ENCODE measurements at places on chromosomes 2 and 18.

GRCh38 chr2:45884126-45884525, 232.7 kb downstream of the PRKCE start:
- no peak for DNase-seq

- DNase-seq = no peak
These were observed 76.6 kb upstream of the FAM237A start for GRCh38 chr2:206565666-206566065.

DNA sequence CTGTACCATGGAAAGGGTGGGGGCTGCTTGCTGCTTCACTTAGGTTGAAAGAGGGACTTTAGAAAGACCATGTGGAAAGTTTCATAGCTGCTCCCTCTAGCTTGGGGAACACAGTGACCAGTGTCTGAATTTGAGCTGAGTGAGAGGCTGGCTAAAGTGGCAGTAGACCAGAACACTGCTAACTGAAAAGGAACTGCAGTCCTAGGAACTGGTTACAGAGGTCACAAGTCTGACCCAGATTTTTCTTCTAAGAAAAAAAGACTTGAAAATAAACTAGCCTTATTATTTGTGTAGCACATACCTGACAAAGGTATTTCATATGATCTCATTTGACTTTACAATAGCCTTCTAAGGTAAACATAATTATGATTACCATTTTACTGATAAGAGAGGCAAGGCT, 153.6 kb downstream of the FSHR start:
- DNase-seq = no peak

GRCh38 chr2:121128741-121129659, 156.0 kb downstream of the TFCP2L1 start:
- peak; percentile 30 for DNase-seq

DNA sequence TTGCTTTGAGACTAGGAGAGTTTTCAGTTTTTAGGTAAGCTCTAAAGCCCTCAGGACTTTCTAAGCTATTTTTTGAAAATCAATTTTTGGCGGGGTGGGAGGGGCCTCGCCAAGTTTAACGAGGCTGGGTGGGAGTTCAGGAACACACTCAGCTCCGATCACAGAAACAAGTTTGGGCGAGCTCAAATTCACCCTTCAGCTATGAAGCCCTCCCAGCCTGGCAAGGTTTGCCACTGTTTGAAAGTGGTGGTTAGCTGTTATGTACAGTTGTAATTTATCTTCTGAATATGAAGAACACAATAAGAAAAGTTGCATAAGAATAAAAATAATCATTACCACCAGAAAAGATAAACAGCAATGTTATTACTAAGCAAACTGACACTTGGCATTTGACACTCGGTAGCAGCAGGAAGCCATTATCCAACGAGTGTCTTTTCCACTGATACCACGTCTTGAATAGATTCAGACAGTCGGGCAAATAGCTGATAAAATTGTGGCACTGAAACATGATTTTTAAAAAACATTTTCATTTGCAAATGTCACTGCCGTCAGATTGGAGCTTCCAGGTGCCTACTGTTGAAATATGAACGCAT, 59.8 kb downstream of the KCTD1 start:
- no peak for DNase-seq

- DNase-seq = no peak
These were observed 340.1 kb downstream of the ARHGAP15 start for GRCh38 chr2:143469323-143469722.

DNA sequence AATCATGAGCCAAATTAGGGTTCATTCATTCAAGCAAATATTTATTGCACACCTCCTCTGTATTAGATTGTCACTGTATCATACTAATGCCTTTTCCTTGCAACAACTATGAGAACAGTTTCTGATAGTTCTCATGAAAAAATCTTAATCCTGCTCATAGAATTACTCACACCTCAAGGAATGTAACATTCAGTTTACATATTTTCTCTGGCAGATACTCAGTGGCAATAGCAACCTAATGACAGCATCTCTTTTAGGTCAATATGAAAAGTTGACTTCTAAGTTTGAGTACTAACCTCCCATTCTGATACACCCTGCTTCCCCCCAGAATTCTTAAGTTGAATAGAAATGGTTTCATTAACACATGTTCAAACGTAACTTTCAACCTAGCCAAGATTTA, 132.0 kb downstream of the VWC2L start:
- no peak for DNase-seq

DNA sequence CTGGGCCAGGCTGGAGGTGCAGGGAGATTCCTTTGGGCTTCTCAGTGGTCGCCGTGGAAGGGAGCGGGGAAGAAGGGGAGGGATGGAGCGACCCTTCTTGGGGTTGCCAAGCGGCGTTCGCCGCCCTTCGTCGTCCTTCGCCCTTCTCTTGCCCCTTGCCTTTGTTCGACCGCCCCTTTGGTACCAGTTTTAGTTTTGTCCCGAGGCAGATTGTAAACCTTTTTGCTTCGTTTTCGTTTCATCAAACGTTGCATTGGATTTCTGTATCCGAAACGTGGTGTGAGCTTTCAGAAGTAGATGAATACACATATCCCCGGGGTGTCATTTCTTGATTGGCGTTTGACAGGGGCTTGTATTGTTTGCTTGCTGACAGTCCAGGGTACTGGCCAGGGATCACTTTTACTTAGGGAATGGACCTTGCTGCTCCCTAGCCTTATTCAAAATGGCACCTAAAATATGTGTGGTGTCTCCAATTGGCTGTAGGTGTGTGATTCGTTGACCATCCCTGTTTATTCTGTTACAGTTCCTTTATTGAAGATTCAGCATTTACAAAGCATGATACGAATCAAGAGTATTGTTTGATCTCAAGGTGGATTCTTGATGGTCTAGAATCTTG, 788 bp downstream of the USP14 start:
- DNase-seq = peak; percentile 17

- no peak for DNase-seq
These were observed 129.2 kb downstream of the RBMS1 start for GRCh38 chr2:160364364-160364763.

- DNase-seq = peak; percentile 16
These were observed 81.7 kb downstream of the BCL2L11 start for GRCh38 chr2:111202266-111203040.

DNA sequence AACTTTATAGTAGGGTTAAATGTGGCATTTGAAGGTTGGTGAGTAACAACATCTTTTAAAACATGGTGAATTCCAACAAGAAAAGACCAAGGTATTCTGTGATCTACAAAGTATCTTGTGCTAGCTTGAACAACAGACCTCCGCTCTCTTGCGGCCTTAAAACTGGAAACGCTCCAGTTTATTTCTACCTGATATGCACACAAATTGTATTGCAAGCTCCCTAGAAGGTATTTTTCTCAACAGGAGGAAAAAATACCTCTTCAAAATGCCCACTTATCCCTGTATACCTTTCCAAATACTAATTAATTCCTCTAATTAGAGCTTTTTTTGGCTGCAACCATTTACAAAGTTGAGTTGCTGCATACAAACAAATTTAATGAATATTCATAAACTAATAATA, 69.5 kb downstream of the KCNH7 start:
- DNase-seq = no peak

GRCh38 chr2:186486651-186487647, 889 bp downstream of the ZC3H15 start:
- peak; percentile 11 for DNase-seq

GRCh38 chr2:95314964-95315611, 17.9 kb downstream of the KCNIP3 start:
- no peak for DNase-seq

DNA sequence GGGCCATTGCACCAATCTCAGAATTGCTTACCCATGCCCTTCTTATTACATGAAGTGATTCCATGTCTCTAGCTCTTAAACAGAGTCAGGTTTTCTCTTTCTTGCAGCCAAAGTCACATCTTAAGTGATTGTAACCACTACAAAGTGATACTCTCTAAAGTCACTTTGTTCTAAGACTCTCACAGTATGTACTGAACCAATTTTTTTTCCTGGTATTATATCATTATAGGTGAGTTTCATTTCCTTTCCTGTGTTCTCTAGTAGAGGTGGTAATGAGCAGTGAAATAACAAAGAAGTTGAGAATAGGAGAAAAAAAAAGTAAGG, 66.3 kb upstream of the DARS1 start:
- peak; percentile 64 for DNase-seq

- DNase-seq = no peak
These were observed 25.6 kb upstream of the PRLH start for GRCh38 chr2:237540823-237541222.

DNA sequence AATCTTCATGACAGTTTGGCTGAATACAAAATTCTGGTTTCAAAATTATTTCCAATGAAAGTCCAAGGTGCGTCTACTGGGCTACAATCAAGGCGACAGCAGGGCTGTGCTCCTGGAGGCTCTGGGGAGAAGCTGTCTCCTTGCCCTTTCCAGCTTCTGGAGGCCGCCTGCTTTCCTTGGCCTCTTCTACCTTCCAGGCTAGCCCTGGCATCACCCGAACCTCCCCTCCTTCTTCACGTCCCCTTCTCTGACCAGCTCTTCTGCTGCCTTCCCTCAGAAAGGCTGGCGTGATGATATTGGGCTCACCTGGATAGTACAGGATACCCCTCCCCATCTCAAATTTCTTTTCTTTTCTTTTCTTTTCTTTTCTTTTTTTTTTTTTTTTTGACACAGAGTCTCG, 115.5 kb downstream of the KCNF1 start:
- no peak for DNase-seq

GRCh38 chr2:143474586-143474985, 345.4 kb downstream of the ARHGAP15 start:
- no peak for DNase-seq

DNA sequence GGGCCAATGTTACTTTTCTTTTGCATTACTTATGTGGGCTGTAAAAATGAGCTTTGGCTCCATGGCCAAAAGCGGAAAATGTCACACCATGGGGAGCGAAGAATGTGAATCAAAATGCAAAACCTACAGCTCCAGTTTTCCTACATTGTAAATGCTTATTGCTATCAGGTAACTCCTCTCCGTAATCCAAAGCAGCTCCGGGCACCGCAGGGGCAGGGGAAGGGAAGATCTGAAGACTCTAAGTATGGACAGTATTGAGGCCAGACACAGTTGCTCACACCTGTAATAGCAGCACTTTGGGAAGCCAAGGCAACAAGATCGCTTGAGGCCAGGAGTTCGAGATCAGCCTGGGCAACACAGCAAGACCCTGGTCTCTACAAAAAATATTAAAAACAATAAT, 7.1 kb upstream of the AGFG1 start:
- no peak for DNase-seq

- DNase-seq = peak; percentile 40
These were observed 125.8 kb upstream of the HNMT start for GRCh38 chr2:137838255-137839092.

- DNase-seq = no peak
These were observed 2.5 kb downstream of the ADI1 start for GRCh38 chr2:3516831-3517230.

GRCh38 chr18:64090876-64091275, 58.0 kb downstream of the LINC00305 start:
- no peak for DNase-seq

DNA sequence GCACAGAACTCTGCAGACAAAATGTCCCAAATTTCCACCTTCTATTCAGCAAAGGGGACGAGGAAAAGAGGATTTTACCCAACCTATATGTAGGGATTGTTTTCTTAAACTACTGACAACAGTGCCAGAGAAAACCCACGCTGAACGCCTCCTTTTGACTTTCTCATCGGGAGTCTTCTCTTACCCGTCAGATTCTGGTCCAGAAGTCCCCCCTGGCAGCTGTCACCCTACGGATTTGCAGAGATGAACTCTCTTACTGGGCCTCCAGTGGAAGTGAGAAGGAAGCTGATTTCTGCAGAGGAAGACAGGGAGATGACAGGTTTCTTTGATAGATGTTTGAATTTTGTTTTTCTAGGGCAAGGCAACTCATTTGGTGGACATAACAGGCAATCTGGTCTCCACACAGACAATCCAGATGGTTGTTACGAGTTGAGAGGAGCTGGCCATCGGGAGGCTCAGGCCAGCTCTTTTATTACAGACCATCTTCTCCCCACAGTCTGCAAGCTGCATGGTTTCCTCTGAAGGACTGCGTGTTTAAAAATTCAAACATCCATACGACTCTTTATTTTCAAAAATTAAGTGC, 804.3 kb downstream of the RNF144A start:
- no peak for DNase-seq

GRCh38 chr2:128178149-128178649, 87.2 kb downstream of the UGGT1 start:
- DNase-seq = no peak

DNA sequence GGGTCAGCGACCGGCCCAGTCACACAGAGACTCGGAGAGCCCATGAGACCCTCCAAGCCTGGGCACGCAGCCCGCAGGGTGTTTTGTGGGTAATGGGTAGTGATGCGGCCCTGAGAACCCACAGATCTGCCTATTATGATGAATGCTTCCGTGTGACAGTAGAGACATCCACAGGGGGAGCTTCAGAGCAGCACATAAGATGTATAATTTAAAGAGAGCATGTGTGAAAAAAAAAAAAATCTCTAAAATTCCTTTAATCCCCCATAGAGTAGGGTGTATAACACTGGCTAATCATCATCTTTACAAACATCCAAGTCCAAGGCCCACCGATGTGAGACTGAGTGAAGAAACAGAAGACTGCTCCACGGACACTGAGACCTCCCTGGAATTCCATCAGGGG, 34.6 kb downstream of the BIN1 start:
- no peak for DNase-seq

GRCh38 chr2:222669353-222669752, 2.1 kb upstream of the MOGAT1 start:
- no peak for DNase-seq

DNA sequence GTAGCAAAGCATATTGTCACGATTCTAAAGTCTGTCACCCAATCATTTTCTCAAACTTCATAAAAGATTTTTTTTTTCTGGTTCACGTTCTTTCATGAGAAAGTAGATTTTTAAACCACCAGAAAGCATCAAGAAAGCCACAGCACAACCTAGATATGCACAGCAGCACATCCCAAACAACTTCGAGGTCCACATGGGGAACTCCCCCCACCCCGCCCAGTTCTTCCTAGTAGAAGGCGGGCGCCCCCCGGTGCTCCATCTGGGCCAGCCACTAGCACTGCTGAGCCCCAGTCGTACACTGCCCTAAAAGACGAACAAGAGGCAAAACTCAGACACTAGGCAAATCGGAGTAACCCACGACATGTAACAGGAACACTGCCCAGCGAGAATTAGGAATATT, 15.5 kb downstream of the HDLBP start:
- no peak for DNase-seq

GRCh38 chr2:113060796-113061195, 1.8 kb downstream of the IL36RN start:
- no peak for DNase-seq

- peak; percentile 9 for DNase-seq
These were observed 30.9 kb downstream of the GAREM1 start for GRCh38 chr18:32439802-32440201.

Data from activated CD4-positive, alpha-beta T cell treated with anti-CD3 and anti-CD28 coated beads, Interleukin-2, Interleukin-6, amounts not matched to agents 100 ng/mL and 50 ng/mL, durations not matched to agents 16 hours and 8 hours (primary cell).